Neural crest cell (in vitro differentiated cells): ENCODE measurements at places on chromosomes 3 and 15. TPM values are rescaled to one million over a fixed set of nuclear protein-coding genes. Genes with fewer than 3 reads are reported as not detected.

DNA sequence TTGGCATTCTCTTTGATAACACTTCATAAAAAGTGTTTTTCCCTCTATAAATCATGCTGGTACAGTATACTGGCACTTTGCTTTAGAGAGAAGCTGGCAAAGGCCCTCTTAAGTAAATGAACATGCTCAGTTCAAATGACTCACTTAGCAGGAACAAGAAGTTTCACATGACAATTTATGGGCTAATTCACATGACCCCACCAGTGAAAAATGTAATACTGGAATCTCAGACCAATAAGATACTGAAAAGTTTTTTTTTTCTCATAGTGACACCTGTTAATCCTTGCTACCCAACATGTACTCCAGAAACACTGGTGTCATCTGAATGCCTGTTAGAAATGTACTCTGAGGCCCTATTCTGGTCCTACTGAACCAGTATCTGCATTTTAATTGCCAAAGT lies 13.9 kb downstream of the BTBD1 start:
- no peaks in the 10 kb centered on the region for H3K4me1 ChIP-seq
- H3K27me3 ChIP-seq, result no peaks in the 10 kb centered on the region
- no peak for DNase-seq
- H3K36me3 ChIP-seq, result peaks cover 8% of the 10 kb centered on the region
- no peak overlapping the region for H3K4me3 ChIP-seq
- H3K27ac ChIP-seq, result no peak overlapping the region

DNA sequence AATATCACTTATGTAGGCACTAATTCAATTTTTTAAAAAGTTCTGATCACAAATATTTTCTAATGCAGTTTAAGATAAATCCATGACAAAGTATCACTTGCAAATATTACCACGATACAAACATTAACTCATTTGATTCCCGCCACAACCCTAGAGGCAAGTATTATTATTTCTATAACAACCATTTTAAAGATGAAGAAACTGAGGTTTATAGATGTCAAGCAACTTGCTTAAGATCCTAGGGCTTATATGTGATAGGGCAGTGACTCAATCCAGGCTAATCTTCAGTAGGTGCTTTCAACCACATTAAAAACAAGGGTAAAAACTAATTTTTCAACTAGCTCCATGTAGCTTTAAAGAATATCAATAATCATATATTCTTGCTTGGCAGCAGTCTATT lies 1.7 kb downstream of the DYNC1LI1 start:
- peak overlapping the region; percentile 95 for H3K4me3 ChIP-seq
- no peak for DNase-seq
- H3K36me3 ChIP-seq, result peaks cover 3% of the 10 kb centered on the region
- no peak overlapping the region for H3K27ac ChIP-seq
- peaks cover 35% of the 10 kb centered on the region for H3K4me1 ChIP-seq
- no peaks in the 10 kb centered on the region for H3K27me3 ChIP-seq

DNA sequence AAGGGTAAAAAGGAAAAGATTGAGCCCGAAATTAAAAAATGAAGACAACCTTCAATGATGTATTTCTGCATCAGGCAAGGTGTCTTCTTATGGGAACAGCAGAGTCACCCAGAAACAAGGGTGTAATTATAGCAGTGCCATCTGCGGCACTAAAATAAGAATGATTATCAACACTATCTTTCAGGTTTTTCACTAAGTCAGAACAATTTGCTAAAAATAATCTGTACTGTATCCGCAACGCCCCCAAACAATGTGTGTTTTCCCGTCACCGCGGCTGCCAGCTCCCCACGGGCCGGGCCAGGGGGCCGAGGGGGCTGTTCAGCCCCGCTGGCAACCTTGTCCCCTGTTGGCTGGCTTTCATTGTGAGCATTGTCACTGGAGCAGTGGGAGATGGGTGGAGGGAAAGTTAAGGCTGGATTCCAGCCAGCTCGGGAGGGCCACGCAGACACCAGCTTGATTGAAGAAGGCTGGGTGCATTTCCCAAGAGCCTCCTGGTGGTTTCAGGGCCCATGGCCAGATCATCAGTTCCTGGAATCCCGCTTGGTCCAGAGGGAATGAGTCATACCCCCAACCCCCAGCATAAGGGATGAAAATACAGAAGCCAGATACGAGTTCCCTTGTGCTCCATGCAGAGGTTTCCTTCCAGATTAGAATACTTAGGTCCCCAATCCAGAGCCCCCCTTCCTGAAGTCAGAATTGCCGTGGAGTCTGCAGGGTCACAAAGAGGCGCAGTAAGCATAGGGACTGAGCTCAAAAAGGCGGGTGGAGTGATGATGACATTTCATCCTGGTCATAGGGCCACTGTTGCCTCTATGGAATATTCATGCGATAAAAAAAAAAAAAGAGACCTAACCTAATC lies 90.2 kb upstream of the KLF13 start:
- H3K27me3 ChIP-seq, result no peaks in the 10 kb centered on the region
- H3K36me3 ChIP-seq, result no peaks in the 10 kb centered on the region
- H3K4me3 ChIP-seq, result no peak overlapping the region
- H3K4me1 ChIP-seq, result peaks cover 5% of the 10 kb centered on the region

Gene GJD2
- total RNA-seq, result 0.07 TPM in 1 of 2 replicates, not detected in the other
